Hindlimb muscle (tissue), 1 donor: ENCODE measurements at places on chromosomes 2 and 18.

DNA sequence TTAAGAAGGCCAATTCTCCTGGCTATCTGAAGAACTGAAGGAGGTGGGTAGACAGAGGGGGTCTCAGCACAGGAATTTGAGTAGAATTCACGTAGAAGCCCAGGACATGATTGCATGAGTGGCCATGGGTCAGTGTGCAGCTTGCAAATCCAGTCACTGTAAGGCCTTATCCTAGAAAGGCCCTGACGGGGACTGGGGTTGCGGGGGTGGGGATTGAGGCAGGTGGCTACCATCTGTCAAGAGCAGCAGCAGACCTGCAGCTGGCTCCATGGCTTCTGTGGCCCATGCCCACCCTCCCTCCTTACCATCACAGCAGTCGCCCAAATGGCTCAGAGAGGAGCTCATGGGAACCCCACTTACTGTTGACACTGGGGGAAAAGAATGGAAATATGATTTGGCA, 34.6 kb upstream of the SLC14A1 start:
- no peak for DNase-seq

- DNase-seq = no peak
Measured at GRCh38 chr2:233199870-233200269, 51.6 kb upstream of the ATG16L1 start.

DNA sequence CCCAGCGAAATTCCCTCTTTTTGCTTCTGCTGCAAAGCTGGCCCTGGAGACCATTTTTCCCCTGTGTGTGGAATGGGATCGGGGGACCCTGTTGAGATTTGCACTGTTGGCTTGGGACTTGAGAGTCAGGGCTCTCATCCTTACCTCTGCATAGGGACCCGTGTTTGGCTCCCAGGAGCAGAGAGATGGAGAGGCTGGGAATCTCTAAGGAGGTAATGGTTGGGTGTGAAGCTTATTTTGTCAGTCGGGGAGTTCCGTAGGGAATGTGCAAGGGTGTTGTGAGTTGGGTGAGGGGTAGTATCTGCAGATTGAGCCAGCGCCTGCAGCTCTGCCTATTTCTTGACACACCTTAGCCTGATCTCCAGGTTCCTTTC, 4.5 kb downstream of the GATA6 start:
- no peak for DNase-seq

DNA sequence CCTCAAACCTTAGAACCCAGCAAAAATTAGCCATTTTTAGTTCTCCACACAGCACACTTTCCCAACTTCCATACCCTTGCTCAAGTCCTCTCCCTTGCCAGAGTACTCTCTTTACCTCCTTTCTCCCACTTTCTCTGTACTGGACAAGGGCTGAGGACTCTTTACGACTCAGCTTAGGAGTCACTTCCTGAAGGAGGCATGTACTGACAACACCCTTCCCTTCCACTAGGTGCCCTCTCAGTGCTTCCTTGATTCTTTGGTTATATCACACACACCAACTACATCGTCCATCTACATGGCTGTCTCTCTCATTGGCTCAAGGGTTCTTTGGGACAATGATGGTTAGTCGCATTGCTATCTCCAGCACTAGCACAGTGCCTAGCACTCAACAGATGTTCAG, 5.2 kb upstream of the C18orf63 start:
- no peak for DNase-seq

DNA sequence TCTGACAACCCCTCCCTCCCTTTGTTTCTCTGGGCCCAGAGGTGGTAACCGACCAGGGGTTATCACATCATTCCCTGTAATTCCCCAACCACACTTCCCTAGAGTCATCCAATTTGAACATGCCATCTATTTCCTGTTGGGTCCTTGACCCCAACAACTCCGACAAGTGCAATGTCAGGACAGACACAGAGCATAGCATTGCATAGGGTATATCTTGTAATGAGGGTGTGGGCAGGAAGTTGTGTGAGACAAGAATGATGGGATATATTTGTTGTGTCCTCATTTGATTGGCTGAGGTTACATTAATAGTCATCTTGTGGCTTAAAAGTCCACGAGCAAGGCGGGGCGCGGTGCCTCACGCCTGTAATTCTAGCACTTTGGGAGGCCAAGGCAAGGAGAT, 33.4 kb upstream of the CNOT11 start:
- DNase-seq = no peak

GRCh38 chr2:37760471-37760870, 89.0 kb upstream of the CDC42EP3 start:
- DNase-seq = no peak

GRCh38 chr18:39839782-39840181, 2115.3 kb upstream of the PIK3C3 start:
- no peak for DNase-seq

- DNase-seq = no peak
Measured at GRCh38 chr2:7929281-7929680, 752.6 kb upstream of the ID2 start.

GRCh38 chr2:236250286-236250685, 13.9 kb downstream of the ASB18 start:
- no peak for DNase-seq

DNA sequence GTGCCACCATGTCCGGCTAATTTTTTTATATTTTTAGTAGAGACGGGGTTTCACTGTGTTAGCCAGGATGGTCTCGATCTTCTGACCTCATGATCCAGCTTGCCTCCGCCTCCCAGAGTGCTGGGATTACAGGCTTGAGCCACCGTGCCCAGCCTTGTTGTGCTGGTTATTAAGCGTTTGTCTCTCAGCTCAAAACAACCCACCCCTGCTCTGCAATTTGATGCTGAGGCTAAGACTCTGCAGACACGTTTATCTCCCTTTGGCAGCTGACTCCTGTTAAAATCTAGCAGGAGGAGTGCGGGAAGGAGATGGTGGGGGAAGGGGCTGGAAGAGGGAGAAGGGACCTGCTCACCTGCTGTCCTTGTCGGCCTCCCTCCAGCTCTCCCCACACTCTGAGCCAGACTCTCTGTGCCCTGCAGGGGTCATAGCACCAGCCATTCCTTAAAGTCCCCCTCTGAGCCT, 29.9 kb upstream of the IMPA2 start:
- peak; percentile 23 for DNase-seq

- DNase-seq = no peak
Measured at GRCh38 chr18:45617284-45617683, 2.0 kb downstream of the SLC14A2 start.

DNA sequence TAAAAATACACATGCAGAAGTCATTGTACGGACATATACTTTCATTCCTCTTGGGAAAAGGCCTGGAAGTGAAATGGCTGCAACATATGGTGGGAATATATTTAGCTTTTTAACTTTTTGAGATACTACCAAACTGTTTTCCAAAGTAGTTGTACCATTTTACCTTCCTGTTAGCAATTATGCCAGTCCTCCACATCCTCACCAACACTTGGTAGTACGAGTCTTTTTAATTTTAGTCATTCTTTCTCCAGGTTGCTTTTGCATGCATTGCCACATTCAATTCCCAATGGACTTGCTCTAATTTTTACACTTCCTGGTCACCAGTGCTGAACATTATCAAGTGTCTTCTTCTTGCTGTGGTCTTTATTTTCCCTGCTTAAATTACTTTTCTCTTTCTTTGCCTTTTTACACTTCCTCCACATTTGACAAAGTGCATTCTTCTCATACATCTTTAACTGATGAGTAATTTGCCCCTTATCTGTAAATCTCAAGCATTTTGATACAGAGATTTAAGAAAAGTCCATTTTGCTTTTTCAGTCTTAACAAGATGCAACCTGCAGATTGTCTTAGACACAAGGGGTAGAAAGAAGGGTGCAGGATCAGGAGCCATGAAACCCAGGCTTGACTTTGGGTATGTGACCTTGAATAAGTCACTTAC, 14.5 kb downstream of the VIT start:
- no peak for DNase-seq

DNA sequence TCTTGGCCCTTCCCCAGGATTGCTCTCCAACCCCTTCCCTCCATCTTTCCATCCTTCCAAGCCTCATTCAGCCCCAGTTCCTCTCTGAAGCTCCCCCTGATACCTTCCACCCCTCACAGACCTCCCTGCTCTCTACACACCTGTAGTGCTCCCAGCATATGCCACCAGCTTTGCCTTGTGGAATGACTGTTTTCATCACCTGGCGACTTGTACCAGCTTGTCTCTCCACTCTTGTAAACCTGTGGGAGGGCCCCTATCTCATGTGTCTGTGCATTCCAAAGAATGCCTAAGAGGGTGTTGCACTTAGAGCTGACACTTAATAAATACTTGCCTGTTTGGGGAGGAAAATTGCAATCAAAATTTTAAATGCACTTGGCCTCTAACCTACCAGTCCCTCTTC, 198.7 kb downstream of the BCL11A start:
- no peak for DNase-seq

DNA sequence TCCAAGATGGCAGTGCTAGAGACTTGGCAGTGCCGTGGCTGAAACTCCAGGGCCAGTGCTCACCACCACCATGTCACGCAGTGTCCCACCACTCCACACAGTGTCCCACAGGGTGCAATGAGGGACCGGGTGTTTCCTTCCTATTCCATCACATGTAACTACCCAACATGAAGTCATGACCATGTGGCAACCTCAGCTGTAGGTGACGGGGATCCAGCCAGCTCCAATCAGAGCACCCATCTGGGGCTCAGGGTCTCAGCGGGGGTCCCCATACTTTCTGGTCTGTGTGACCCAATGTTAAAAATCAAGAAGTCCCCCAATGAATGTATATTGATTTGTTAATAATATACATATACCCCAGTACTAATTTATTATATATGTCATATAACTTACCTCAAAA, 52.1 kb downstream of the PTGR3 start:
- DNase-seq = no peak

DNA sequence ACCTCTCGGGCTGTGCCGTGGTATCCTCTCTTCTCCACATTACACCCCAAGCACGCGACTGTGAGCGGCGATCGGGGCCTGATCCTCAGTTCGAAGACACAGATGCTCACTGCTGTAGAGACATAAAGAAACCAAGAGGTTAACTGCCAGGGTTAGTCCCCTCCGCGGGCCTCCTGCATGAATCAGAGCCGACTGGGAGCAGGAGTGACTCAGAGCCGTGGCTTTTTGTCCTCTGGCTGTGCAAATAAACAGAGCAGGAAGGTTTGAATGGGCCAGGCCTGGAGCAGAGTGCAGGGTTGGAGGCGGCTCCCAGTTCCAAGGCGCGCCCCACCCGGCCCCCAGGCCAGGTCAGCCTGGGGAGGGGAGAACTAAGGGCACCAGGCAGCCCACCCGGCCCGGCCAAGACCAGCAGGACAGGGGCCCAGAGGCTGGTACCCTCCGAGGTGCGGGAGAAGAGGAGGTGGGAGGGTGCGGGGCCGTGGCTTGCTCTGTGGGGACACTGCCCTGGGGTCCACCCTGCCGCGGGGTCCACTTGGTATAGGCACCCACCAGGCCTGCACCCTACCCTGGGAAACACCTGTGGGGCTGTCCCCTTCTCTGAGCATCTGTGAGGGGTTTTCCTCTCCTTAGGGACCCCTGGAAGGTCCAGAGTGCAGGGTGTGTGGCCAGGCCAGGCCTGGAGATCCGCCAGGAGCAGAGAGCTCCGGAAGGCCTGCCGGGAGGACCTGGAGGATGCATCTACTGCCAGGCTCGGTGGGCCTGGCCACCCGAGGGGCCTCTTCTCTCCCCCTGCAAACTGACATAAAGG, 16.5 kb downstream of the TWIST2 start:
- DNase-seq = peak; percentile 89

- DNase-seq = no peak
Measured at GRCh38 chr18:79625195-79625923, 54.2 kb upstream of the CTDP1 start.

DNA sequence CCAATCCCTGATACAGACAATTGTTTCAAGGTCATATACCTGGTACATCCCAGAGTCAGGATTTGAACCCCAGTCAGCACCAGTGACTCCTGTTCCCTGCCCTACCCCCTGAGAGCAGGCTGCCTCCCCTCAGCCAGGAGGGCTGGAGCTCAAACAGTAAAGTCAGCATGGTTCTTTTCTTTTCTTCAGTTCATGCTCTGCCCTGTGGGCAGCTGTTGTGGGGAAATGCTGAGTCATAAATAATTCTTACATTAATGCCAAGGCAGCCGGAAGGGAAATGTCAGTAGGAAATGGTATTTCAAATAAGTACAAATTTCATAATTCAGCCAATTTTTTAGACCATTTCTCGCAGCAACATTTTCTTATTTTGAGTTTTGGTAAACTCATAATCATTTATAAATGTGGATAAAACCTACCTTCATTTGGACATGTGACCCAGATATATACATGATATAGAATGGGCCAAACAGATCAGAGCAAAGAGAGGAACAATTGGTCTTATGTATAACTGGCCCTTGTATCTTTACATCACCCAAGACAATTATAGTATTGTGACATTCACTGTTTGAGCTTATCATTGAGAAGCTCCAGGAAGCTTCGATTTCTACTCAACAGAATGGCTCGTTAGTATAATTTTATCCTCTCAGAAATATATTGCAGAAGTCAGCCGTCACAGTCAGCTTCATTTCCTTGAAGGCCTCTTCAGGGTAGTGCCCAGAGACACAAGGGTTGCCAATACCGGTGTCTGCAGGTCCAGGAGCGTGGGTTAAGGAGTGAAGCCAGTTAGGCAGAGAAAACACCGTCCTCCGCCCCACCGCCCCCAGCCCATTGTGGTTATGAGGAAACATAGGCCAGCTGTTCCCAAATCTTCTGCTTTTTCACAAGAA, 28.0 kb upstream of the SCYGR1 start:
- peak; percentile 25 for DNase-seq

DNA sequence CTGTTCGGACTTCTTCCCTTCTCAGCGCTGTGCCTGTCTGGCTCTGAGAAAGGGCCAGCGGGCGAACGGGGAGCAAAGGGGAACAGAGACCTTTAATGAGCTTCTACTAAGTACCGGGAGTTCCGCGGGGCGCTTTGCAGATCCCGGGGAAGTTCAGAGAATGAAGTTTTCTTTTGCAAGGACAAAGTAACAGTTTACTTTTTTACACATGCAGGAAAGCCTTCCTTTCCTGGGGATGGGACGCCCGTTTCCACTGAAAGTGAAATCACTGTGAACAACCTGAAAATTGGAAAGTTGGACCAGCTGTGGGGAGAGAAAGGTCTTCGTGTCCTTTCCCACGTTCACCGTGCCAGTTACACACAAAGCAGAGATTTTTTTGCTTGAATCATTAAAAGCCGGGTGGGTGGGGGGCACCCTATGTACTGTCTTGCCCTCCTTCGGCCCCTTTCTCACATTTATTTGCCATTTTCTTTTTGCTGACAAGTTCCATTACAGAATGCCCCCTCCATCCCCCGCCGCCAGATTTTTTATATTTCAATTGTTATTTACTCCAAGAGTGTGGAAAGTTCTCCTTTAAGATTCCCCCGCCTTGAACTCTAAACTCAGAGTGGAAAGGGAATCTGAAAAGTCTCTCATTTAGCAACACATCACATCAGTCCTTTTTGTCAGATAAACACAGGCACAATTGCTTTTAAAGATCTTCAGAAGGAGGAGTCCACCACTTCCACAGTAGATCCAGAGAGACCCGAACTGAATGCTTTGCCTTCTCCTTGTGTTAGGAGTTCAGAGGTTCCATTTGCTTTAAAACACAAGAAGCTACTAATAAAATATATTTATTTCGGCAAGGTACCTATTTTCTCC, 1.1 kb upstream of the FN1 start:
- DNase-seq = no peak

DNA sequence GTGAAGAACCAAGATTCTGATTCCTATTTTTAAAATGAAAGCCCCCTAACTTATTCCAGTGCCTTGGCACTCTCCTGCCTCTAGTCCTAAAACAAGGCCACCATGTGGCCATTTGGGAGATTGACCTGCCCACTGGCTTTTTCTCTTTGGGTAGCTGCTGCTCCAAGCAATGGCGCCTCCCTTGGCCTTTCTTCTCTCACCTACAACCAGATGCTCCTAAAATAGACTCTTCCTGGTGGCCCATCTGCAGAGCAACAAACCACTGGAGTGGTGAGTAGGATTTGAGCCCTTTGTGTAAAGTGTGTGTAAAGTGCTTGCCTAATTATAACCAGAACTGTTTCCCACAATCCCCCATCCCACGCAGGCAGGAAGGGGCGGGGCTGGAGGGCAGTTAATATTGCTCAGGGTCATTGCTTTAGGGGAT, 114.2 kb downstream of the FHOD3 start:
- no peak for DNase-seq
